ENCODE measurements at places on chromosomes 12 and 14. TPM values are rescaled to one million over a fixed set of nuclear protein-coding genes. Genes with fewer than 3 reads are reported as not detected.

The SIRT4 gene
- 0.64 TPM for total RNA-seq

The APOF gene
- total RNA-seq = not detected

The RNASE1 gene
- total RNA-seq = 8.6 TPM

The TMEM120B gene
- 4.1 TPM for total RNA-seq

The TAS2R13 gene
- total RNA-seq = 0.44 TPM

The ATL1 gene
- total RNA-seq = 3.1 TPM

The ASCL1 gene
- total RNA-seq = not detected

The KCNJ8 gene
- 1.1 TPM for total RNA-seq

The TAMALIN gene
- 3.9 TPM for total RNA-seq

The HCAR1 gene
- 0.08 TPM for total RNA-seq
